HT1080 (cell line): ENCODE measurements at places on chromosomes 12 and 14. TPM values are rescaled to one million over a fixed set of nuclear protein-coding genes. Genes with fewer than 3 reads are reported as not detected.

GRCh38 chr12:86293682-86294240, 37.6 kb upstream of the MGAT4C start:
- no peak for DNase-seq

- no peak for DNase-seq
Observed at GRCh38 chr12:7608184-7608911, 57.4 kb downstream of the APOBEC1 start.

DNA sequence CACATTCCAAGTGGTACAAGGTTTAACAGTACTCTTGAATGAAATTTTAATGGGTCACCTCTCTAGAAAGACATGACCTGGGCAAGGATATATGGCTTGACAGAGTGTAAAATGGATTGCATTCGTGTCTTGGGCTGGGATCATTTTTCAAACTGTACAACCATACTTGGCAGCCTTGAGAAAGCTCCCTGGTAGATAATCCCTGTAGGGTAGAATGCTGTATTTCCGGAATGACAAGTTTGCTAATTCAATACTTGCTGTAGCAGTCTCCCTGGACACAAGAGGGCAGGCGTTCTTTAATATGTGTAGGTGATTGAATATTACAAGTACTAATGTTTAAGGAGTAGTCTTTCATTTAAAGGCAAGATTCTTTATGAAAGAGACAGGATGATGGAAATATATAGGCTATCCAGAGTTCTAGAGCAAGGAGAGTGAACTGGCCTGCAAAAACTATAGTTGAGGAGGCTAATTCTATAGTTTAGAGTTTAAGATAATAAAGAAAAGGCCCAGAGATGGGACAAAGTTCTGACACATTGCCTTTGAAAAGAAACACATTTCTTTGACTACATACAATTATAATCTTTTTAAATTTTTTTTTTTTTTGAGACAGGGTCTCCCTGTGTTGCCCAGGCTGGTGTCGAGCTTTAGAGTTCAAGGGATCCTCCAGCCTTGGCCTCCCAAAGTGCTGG, 53.4 kb downstream of the PLBD1 start:
- DNase-seq = peak; percentile 19

GRCh38 chr12:89932954-89933353, 224.3 kb upstream of the ATP2B1 start:
- no peak for DNase-seq

DNA sequence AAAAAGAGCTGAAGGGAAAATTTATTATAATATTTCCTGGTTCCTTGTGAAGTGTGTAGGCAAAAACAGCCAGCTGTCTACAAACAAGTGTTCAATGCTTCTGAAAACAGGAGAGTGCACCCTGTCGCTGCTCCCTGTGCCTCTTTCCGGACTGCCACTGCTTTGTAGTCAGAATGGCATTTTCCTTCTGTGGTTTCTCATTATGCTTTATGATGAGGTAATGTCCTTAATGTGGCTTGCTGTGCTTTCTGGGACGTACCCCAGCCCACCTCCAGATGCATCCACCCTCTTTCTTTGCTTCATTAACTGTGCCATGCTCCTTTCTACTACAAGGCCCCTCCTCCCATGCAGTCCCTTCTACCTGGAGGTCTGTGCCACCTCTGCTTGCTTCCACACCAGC, 148.1 kb downstream of the SYT1 start:
- no peak for DNase-seq

DNA sequence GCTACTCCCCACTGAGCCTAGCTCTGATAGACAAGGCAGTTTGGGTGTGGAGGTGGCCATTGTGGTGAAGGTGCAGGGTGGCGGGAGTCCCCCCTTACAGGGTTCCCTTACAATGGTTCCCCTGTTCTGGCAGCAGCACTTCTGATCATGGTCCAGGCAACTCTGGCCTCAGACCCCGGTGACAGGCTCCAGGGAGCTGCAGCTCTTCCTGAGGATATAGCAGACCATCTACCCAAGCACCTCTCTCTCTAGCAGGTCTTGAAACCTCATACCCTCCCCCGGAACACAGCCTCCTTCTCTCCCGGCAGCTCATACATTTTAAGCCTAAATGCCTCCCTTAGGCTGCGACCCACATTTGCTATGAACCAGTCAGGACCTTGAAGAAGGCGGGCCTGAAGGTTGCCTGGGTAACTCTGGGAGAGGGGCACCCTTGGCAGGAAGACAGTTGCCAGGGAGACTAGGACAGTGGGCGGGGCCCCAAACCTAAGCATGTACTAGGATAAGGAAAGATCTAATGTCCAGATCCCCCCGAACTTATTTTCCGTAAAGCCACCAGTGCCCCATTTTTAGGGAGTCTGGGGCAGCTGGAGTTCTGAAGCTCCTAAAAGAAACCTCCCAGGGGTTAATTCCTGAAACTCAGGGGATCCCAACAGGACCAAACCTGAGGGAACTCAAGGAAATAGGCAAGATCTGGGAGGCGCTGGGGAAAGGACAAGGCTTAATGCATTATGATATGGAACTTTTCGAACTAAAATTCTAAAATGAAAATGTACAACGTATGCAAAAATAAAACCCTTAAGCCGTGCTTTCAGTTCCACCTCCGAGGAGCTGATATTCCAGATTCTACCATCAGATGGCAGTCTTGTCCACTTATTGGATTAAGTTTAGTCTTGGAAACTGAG, 4.5 kb upstream of the GDF11 start:
- DNase-seq = peak; percentile 86

GRCh38 chr14:54136894-54137613, 180.4 kb upstream of the BMP4 start:
- DNase-seq = no peak

The ZNF140 gene
- 14.9 and 15.2 TPM in 2 replicates for total RNA-seq

The CLEC4A gene
- not detected in 2 replicates for total RNA-seq

- DNase-seq = peak; percentile 32
Observed at GRCh38 chr14:72894623-72895378, 900 bp upstream of the DPF3 start.

The TMED8 gene
- total RNA-seq = 11.8 and 13.7 TPM in 2 replicates
